ENCODE measurements at places on chromosomes 3 and 15. TPM values are rescaled to one million over a fixed set of nuclear protein-coding genes. Genes with fewer than 3 reads are reported as not detected.

Gene ARGFX
- not detected for total RNA-seq

Gene APBA2
- 27.8 TPM for total RNA-seq

Gene MCF2L2
- total RNA-seq = under 0.01 TPM

Gene XCR1
- total RNA-seq = not detected
